Activated T-cell treated with anti-CD3 and anti-CD28 coated beads, Interleukin-2, amount 50 U/mL, for 4 hours (primary cell): ENCODE measurements at places on chromosomes 5 and 9. TPM values are rescaled to one million over a fixed set of nuclear protein-coding genes. Genes with fewer than 3 reads are reported as not detected.

- no peak for DNase-seq
These were observed 42.7 kb upstream of the FUBP3 start for GRCh38 chr9:130536701-130537107.

- DNase-seq = no peak
These were observed 13.8 kb downstream of the PDCL start for GRCh38 chr9:122814545-122814944.

C5 gene
- 0.27 TPM for total RNA-seq

DNA sequence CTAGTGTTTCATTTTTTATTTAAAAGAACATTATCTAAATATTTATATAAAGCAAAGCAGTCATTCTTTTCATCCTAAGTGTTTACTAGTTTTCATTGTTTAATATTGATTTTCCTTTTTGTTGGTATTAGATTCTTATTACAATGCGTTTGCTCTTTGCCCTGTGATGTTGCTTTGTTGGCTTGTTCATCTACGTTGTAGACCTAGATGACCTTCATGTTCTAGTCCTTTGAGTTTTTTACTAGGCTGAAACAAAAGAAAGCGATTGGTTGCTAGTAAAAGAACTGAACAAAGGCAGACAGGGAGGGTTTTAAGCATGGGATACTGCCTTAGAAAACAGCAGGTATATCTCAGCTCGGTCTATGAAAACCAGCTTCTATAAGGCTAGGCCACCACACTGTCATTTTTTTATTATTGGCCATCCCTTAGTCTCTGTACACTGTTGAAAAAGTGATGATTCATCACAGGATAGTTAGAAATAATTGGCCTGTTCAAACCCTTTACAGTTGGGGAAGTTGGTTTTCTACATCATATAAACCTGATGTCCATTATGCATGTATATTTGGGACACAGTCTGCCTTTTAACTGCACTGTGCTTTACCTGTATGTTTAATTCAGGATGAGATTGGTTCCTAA lies 119.0 kb downstream of the ZCCHC7 start:
- no peak for DNase-seq
